ENCODE measurements at places on chromosomes 11 and 22.

GRCh38 chr22:36971341-36972125 lies 47.7 kb downstream of the TST start:
- DNase-seq = no peak

DNA sequence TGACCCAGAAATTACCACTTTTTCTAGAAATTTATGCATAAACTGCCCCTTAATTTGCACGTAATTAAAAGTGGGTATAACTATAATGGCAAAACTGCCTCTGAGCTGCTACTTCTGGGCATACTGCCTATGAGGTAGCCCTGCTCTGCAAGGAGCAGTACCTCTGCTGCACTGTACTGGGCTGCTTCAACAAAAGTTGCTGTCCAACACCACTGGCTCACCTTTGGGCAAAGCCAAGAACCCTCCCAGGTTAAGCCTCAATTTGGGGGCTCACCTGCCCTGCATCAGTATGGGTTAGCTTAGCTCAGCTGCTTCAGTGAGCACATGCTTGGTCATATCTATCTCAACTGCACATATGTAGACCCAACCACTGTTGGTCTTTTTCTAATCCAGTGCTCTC lies 4.5 kb downstream of the DMC1 start:
- no peak for DNase-seq

DNA sequence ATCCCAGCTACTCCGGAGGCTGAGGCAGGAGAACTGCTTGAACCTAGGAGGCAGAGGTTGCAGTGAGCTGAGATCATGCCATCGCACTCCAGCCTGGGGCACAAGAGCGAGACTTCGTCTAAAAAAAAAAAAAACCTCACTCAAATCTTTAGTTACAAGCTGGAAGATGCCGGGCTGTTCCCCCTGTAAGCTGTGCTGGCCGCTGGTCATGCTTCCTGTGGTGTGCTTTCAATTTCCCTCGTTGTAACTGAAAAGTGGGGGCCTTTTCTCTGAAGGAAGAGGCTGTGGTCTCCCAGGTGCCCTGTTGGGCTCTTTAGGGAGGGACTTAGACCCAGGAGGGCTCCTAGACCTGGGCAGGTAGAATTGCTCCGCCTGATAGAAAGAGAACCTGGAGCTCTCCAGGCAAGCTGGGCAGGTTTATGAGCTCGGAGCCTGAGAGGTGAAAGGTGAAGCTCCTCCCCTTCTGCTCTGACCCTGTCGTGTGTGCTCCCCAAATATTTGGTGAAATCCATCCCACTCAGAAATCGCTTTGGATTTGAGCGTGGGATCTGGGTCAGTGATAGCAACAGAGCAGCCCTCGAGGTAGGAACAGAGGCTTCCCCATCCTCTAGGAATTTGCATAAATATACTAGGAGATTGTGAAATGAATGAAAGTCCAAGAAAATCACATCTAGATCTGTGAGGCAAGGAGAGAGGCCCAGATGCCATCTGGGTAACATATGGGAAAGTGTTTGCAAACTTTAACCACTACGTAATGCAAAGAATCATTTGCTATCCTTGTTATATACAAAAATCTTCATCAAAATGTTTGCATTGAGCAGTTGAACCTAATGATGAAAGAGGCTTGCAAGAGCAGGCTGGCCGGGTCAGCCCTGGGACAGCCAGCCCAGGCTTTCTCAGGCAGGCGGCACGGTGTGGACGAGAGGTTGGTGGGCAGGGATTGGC lies 154.3 kb downstream of the FBXO7 start:
- no peak for DNase-seq

DNA sequence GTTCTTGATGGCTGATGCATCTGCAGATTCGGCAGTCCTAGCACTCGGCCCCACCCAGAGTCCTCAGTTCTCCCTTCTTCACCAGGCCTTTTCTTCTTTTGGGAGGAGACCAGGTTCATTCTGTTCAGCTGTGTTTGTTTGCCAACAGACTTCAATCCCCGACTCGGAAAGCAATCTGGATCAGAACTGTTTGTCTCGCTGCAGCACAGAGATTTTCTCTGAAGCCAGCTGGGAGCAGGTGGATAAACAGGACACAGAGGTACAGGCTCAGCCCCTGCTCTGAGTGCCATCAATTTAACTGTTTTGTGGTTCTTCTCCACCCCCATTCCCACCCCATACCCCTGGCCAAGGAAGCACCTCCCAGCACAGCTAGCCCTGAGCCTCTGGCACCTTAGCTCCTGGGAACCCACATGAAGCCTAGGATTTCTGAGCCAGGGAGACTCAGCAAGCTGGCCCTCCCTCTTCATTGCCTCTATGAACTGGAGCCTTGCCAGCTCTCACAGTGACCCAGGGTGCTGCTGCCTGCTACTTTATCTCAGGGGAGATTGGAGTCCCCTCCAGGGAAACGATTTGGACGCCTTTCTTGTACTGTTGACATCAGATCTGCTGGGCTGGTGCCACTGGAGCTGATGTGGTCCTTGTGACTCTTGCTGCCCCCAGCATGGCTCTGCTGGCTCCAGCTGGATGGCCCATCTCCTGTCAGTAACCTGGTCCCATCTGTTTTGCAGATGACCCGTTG lies 58.2 kb upstream of the HORMAD2 start:
- no peak for DNase-seq

- no peak for DNase-seq
These were observed 20.7 kb downstream of the KRTAP5-5 start for GRCh38 chr11:1650034-1650917.

DNA sequence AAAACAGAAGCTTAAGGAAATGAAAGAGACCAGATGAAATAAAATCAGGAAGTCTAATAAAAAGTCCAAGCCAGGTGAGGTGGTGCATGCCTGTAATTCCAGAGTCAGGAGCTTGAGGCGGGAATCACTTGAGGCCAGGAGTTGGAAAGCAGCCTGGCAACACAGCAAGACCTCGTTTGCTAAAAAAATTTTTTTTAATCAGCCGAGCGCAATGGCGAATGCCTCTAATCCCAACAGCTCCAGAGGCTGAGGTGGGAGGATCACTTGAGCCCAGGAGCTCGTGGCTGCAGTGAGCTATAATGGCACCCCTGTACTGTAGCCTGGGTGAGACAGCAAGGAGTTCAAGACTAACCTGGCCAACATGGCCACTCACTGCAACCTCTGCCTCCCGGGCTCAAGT lies 8.0 kb downstream of the RAB6A start:
- DNase-seq = no peak

GRCh38 chr11:43944761-43945311 lies 2.4 kb downstream of the C11orf96 start:
- DNase-seq = peak; percentile 65

DNA sequence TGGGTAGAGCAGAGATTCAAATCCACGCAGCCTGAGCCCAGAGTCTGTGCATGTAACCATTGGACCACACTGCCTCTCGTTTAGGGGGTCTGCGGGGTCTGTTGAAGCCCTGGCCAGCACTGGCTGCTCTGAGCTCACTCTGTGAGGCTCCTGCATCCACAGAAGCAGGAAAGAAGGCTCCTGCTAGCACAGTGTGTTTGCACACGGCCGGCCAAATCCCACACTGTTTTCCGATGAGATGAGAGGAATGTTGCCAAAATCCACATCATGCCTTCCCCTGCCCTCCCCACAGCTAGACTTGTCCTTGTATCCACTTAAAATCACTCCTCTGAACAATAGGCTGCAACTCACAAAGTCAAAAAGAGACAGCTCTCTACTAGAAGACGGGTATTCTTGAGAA lies 10.6 kb upstream of the SLC22A12 start:
- DNase-seq = no peak

DNA sequence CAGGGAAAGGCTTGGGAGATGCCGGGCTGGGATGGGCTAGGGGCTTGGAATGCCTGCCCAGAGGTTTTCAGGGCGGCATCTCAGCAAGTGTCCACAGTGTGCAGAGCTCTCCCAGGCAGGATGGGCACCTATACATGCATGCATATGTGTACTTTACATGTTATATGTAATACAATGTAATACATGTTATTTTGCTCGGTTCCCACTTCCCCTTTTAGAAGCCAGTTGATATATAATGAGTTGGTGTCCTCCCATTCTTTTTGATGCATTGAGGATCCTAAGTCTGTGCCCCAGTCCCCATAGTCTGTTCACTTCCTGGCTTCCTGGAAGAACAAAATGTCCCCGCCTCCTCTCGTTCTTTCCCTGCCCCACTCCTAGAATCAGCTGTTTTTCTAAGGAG lies 20.1 kb upstream of the EIF3D start:
- no peak for DNase-seq

DNA sequence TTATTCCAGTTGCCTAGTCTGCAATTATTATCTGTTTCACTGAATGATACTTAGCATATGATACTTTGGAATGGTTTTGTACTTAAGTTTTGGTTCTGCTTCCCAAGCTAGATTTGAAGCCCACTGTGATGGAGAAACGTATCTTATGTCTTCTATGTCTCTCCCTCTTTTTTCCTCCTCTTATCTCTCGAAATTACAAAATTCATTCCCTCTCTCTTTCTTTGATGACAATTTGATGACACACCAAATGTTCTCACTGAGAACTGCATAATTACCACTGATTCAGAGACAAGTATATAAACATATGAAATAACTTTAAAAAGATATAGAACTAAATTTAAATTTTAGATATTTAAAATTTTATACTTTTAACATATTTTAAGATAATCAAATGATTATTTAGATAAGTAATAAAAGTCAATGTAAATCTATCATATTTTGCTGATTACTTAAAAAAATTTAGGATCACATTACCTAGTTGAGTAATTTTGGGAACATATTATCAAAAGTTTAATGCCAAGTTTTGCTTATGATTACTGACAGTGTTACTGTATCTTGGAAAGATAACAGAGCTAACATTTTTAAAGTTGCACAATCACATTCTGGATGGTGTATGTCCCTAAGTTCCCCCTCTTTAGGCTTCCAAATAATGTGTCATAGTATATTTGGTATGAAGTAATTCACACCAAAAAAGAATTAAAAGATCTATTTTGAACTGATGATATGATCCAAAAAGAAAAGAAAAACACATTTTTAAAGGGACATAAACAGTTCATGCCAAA lies 255.3 kb downstream of the SBF2 start:
- DNase-seq = no peak

- no peak for DNase-seq
These were observed 37.3 kb downstream of the PAMR1 start for GRCh38 chr11:35488117-35488516.

- no peak for DNase-seq
These were observed 50.6 kb upstream of the RFPL3 start for GRCh38 chr22:32307055-32307454.

DNA sequence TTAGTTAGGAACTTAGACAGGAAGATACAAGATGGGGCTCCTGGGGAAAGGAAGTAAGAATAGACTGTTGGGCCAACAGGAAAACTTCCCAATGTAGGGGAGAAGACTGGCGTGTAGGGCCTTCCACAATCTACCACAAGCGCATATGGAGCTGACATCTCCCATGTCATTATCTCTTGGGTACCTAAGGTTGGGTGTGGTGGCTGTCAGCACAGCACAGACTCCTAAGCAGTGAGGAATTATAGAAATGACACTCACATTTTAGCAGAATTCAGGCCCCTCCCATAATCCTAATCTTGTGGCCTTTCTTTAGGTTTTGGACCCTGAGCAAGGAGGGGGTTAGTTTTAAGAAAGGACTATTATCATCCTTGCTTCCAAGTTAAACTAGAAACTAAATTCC lies 11.6 kb downstream of the TRIM21 start:
- no peak for DNase-seq

DNA sequence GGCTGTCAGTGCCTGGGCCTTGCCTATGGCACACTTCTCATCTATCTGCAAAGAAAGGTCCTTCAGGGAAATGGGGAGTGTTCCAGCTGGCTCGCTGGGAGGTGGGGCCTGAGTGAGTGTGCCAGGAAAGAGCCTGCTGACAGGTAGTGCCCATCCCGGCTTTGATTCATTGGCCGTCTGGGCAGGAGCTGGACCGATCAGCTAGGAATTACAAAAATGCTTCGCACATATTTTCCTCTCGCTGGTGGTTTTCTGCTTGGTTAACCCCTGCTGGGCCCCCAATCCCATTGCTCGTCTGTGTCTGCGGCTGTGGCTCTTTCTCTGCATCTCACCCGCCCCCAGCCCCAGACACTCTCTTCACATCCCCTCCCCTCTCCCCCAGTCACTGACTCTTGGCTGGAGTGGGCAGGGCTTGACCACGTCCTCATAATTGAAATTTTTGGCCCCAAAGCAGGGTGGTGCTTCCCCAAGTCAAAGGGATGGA lies 10.8 kb downstream of the LIF start:
- DNase-seq = no peak

DNA sequence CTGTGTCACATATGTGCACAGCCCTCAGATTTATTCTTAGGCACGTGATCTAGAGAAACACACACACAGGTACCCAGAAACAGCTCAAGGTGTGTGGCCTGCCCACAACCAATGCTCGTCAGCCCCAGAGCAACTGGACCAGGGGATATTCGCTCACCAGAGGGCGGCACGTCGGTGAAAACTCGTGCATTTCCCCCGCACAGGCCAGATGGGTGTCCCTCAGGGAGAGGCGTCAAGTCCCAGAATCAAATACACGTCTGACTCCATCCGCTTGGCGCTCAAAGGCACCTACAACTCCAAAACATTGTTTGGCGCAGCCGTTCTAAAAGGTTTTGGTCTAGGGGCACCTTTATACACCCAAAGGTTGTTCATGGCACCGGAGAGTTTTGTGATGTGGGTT lies 429.0 kb downstream of the BRD1 start:
- DNase-seq = no peak

DNA sequence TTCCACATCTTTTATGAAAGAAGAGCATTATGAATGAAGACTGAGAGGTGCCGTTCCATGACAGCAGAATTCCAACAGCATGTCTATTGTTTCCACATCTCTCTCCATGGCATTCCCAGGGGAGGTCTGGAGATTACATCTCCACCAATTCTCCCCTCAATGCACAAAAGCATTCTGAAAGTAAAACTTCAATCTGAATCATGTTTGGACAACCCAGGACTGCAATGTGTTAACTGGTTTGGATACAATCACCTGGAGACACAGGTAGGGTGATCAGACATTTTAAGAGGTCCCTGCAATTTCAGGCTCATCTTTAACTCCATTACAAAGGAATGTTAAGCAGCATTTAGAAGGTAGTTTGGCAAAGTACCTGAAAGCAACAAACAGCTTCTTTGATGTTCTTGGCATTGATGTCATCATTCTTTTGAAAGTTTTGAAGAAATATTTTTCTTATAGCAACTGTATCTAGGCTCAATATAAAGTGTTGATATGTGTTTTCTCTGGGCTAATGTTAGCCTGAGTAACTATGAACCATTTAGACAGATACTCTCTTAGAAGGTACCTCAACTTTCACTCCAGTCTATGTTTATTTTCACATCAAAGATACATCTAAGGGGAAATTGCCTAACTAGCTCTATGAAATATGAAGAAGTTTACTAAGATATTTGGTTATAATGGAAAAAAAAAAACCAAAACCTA lies 181.4 kb upstream of the MTMR2 start:
- DNase-seq = no peak
